PC-3 (cell line): ENCODE measurements at places on chromosomes 2 and 18. TPM values are rescaled to one million over a fixed set of nuclear protein-coding genes. Genes with fewer than 3 reads are reported as not detected.
A peak's percentile ranks its signal among the peaks of the same experiment; 100 is the strongest.

The ZSCAN30 gene
- total RNA-seq: 2.8 and 3.5 TPM in 2 replicates

The GDF7 gene
- total RNA-seq: 0.04 TPM in 1 of 2 replicates, not detected in the other

DNA sequence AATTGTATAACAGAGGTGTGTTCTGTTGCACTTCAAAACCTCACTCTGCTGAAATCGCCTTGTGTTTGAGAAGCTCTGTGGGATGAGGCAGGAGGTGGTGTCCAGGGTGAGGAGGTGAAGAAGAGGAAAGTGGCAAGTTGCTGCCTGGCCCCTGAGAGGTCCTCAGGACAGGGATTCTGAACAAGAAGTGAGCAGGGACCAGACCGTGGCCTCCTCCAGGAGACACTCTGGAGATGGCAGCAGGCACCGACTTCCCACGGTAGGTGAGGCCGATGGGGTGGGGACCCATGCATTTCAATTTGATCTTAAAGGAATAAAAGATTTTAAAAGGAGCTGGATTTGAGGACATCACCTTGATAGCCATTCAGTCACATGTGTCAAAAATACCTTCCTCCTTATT lies 37.5 kb upstream of the LAMA1 start:
- no peak for DNase-seq

- DNase-seq: no peak
Observed at GRCh38 chr2:83650161-83650560, 808.9 kb downstream of the SUCLG1 start.

- DNase-seq: peak; percentile 12
Observed at GRCh38 chr2:101310834-101311695, 2.6 kb upstream of the RNF149 start.

GRCh38 chr2:41791523-41791922 lies 256.3 kb upstream of the PKDCC start:
- peak; percentile 48 for DNase-seq
